ENCODE measurements at places on chromosomes 12 and 14.

GRCh38 chr12:66495709-66496108 lies 183.2 kb downstream of the GRIP1 start:
- no peak for DNase-seq

GRCh38 chr14:54660604-54661111 lies 93.7 kb downstream of the SAMD4A start:
- DNase-seq = no peak

DNA sequence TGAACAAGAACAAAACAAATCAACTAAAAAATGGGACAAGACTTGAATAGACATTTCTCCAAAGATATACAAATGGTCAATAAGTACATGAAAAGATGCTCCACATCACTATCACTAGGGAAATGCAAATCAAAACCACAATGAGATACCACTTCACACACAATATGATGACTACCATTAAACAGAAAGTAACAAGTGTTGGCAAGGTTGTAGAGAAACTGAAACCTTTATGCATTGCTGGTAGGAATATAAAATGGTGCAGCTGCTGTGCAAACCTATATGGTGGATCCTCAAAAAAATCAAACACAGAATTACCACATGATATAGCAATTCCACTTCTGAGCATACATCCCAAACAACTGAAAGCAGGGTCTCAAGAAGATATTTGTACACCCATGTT lies 5.2 kb downstream of the SMAGP start:
- DNase-seq = no peak

DNA sequence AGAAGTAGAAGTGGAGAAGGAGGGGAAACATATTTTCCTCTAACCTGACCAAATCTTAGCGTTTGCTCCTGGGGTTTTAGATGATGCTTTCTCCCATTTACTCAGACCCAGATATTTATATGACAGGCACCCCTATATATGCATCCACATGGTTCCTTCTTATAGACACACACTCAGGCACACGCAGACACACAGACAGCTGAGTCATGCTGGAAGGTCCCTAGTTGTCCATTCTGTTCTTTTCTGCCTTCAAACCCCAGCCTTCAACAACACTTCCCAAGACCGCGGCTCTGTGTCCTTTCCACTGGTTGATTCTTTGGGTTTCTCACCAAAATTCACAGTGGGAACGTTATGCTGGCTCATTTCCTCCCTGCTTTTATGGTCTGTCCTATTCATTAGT lies 52.1 kb downstream of the HSPB8 start:
- DNase-seq = no peak

DNA sequence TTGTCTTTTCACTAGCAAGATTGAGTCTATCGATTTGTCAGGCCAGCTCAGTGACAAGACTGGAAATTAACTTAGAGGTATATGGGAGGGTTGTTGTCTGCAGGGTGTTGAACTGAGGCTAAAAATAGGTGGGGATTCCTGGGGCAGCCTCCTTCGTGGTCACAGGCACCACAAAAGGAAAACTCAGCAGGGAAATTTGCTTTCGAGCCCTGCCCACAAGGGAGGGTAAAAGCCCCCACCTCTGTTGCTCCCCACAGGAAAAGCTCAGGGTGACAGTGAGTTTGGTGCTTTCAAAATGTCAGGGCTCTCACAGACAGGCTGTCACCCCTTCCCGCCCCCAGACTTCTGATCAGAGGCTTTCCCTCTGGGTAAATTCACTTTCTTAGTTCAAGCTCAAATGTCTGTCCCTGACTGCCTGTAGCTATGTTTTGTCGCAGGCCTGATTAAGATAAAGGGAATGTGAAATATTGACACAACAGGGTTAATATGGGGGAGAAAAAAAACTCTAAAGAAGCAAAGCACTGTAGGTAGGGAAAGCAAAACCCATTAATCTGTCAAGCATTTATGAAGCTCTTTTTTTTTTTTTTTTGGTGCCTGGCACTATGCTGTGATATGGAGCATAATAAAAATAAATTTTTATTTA lies 11.7 kb upstream of the NFKBIA start:
- DNase-seq = peak; percentile 56

DNA sequence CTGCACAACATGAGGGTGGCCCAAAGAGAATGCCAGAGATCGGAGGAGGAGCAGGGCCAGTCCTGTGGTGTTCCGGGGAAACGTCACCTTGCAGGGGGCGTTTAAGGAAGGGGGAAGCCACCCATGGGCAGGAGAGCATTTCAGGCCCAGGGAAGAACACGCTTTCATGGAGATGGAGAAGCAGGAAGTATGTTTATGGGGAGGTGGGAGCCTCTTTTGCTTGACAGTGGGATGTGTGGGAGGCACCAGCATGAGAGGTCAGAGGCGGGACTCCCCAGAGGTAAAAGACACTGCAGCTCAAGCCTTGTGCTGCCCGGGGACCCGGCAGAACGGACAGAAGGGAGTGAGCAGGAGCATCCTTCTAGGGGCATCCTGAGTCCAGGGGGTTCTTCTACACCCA lies 1.3 kb upstream of the LRTM2 start:
- no peak for DNase-seq

- DNase-seq = no peak
Measured at GRCh38 chr12:123971449-123971769, 1.2 kb downstream of the CCDC92 start.

GRCh38 chr12:20127413-20127812 lies 240.9 kb upstream of the PDE3A start:
- no peak for DNase-seq

DNA sequence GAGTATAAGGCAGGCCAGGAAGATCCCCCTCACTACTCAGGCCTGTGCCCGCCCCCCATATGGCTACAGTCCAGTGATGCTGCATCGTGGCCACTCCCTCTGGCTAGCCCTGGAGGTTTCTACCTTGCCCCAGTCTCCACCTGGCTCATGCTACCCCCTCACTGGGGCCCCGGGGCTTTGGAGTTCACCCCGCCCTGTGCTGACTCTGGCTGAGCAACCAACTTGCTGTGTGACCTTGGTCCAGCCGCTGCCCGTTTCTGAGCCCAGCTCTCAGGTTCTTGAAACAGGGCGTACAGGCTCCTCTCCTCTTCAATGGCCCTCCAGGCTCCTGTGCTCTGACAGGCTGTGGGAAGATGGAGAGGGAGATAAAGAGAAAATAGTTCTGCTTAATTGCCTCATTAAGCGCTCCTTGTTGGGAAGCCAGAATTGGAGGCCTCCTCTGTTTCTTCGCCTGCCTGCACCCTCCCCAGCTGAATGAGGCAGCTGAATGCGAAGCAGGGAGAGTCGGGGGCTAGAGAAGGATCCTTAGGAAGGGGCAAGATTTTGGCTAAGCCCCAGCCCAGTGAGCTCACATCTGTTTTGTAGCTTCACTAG lies 138.2 kb upstream of the NCOR2 start:
- DNase-seq = no peak

DNA sequence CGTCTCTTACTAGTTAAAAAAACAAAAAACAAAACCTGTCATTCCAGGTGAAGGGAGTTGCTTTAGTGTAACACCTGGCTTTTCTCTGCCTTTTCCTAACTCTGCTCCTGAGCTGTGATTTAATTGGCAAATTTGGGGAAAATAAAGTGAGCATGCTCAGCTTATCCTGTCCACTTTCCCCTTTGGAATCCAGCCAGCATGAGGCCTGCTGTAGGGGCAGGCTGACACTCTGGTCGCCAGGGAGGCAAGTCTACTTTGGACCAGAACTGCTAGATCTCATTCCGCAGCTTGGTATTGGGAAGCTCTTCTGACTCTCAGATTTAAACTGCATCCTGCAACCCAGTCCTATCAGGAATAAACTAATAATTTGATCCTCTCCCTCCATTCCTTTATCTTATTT lies 30.1 kb downstream of the CDKN1B start:
- no peak for DNase-seq

GRCh38 chr12:12048714-12049113 lies 22.0 kb upstream of the BCL2L14 start:
- no peak for DNase-seq

DNA sequence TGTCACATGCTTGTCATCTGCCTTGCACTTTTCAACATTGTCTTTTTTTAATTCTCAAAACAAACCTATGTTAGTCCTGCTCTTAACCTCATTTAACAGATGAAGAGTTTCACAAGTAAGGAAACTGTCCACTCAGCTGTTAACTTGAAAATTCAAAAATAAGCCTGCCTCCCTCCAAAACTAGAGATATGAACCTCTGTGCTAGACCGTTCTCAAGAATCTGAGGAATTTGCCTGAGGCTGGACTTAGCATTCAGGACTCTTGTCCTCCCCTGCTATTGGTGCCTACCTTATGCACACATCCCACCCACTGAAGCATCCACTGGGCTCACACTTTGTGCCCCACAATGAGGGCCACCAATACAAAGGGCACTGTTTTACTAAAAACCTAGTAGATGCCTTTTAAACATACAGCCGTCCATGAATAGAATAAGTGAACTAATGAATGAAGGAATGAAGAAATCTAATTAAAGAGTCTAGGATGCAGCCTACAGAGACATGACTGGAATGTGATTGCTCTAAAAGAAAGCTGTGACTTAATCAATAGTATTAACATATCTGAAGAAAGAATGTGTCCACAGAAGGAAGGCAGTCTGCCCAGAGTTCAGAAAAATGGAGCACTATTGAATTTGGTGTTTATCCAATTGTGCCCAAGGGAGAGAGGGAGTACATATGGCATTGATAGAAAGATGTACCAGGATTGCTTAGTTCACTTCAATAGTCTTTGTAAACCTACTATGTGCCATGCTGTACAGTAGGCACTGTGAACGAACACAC lies 238.5 kb downstream of the SPTSSA start:
- DNase-seq = no peak

- DNase-seq = no peak
Measured at GRCh38 chr14:22394616-22395015, 194.4 kb downstream of the DAD1 start.

GRCh38 chr12:61798778-61799177 lies 461.4 kb upstream of the USP15 start:
- no peak for DNase-seq

GRCh38 chr12:122227341-122227740 lies 1.5 kb upstream of the DIABLO start:
- DNase-seq = peak; percentile 38

GRCh38 chr12:42793166-42793565 lies 203.6 kb upstream of the PRICKLE1 start:
- no peak for DNase-seq

DNA sequence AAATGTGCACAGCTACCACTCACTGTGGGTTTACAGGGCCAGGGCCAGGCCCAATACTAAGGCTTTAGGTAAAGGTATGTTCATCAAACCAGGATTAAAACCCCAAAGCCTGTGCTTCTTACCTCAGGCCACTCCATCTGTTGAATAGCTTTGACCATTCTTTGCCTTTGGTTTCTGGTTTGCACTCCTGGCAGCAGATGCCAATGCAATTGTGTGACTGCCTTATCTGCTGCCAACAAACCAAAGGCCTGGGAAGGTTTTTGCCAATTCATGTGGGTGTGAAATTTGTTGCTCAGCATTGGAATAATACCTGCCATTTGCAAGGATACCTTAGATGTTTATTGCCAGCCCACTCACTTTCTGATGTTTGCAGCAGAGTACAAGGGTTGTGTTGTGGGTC lies 221.6 kb downstream of the C12orf75 start:
- no peak for DNase-seq
